ENCODE measurements at places on chromosomes 5 and 9.
A peak's percentile ranks its signal among the peaks of the same experiment; 100 is the strongest.

GRCh38 chr9:133037775-133038515 is 7.1 kb downstream of the GTF3C5 start:
- no peak for DNase-seq
- H3K4me3 ChIP-seq: no peak overlapping the region
- peaks cover 10% of the 10 kb centered on the region for H3K36me3 ChIP-seq
- H3K27ac ChIP-seq: no peak overlapping the region
- H3K4me1 ChIP-seq: peaks cover 20% of the 10 kb centered on the region
- H3K27me3 ChIP-seq: no peaks in the 10 kb centered on the region

- no peaks in the 10 kb centered on the region for H3K36me3 ChIP-seq
- no peak for DNase-seq
- H3K27me3 ChIP-seq: no peaks in the 10 kb centered on the region
- H3K4me1 ChIP-seq: no peaks in the 10 kb centered on the region
- H3K4me3 ChIP-seq: no peak overlapping the region
- no peak overlapping the region for H3K27ac ChIP-seq
Measured at GRCh38 chr9:115674091-115674490, 479.5 kb upstream of the PAPPA start.

GRCh38 chr9:137836831-137837241 is 40.7 kb upstream of the CACNA1B start:
- DNase-seq: no peak
- H3K4me3 ChIP-seq: no peak overlapping the region

DNA sequence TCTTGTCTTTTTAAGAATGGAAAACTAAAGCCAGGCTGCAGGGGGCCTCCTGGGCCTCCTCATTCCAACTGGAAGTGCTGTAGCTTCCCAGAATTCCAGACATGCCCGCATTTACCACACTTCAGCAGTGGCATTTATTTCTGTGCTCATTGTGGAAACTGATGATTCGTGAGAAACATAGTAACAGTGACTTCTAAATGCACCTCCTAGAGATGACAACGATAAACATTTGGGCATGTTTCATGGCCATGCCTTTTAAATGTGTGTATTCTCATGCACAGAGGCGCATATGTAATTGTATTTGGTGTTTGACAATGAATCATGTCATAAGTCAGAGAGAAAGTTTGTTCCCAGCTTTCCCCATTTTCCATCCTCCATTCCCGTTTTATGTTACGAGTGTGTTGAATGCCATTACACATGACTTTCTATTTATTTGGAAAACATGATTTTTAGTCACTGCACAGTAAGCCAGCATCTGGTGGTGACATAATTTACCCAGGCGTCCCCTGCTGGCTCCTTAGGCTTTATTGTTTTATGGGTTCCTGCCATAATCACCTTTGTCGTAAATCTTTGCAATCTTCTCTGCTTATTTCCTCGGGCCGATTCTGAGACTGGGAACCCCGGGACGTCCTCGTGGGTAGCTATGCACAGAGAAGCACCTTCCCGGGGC is 68.8 kb upstream of the FCN2 start:
- H3K4me1 ChIP-seq: no peaks in the 10 kb centered on the region
- H3K27me3 ChIP-seq: no peaks in the 10 kb centered on the region
- no peak overlapping the region for H3K27ac ChIP-seq
- no peaks in the 10 kb centered on the region for H3K36me3 ChIP-seq

DNA sequence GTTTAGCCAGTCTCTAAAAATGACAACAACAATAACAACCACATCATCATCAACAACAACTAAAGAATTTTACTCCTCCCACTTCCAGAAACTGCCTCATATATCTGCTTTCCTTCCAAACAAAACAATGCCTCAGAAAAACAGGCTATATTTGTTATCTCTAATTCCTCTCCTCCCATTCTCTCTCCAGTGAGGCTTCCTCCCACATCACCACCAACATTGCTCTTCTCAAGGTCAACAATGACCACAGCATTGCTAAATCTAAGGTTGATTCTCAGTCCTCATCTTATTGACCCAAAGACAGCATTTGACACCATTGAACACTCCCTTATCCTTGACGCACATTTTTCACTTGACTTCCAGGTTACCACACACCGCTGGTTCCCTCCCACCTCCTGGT is 38.1 kb upstream of the PRUNE2 start:
- peaks cover 2% of the 10 kb centered on the region for H3K27me3 ChIP-seq
- H3K36me3 ChIP-seq: no peaks in the 10 kb centered on the region
- H3K4me1 ChIP-seq: no peaks in the 10 kb centered on the region
- H3K27ac ChIP-seq: no peak overlapping the region
- no peak for DNase-seq
- H3K4me3 ChIP-seq: no peak overlapping the region

DNA sequence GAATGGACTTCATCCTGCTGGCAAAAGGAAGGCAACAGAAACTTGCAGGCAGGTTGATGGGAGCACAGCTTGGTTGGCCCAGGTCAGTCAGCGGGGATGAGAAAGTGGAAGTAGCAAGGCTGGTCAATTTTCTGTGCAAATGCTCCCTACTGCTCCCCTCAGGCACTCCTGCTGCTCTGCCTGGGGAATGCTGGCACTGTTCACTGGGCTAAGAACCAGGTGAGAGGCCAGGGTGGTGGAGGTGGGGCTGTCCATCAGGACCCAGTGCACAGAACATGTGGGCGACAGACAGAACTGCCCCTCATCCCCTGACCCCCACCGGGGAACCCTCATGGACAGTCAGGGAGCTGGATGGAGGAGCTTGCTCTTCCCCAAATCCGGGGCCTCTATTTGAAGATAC is 593.1 kb downstream of the IRX1 start:
- no peaks in the 10 kb centered on the region for H3K27me3 ChIP-seq
- no peak overlapping the region for H3K27ac ChIP-seq
- H3K4me3 ChIP-seq: no peak overlapping the region

GRCh38 chr5:60362158-60362557 is 337.8 kb downstream of the DEPDC1B start:
- no peak overlapping the region for H3K27ac ChIP-seq
- H3K36me3 ChIP-seq: no peaks in the 10 kb centered on the region
- H3K4me3 ChIP-seq: no peak overlapping the region
- no peak for DNase-seq
- no peaks in the 10 kb centered on the region for H3K4me1 ChIP-seq

DNA sequence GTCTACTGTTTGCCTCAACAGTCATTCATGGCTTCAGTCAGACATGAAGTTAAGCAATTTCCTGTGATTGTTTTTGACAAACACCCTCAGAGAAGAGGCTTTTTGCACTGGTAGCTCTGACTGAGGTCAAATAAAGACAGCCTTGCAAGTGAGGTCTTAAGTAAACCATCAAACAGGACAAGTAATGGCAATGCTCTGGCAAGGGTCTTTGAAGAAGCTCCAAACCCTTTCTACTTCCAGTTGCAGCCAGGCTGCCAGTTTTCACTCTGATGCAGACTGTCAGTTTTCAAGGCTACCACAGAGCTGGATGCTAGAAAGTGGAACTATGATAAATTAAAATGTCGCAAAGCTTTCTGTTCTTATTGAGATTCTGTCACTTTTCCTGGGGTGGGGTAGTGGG is 421.5 kb upstream of the PTGER4 start:
- H3K27me3 ChIP-seq: no peaks in the 10 kb centered on the region
- no peak overlapping the region for H3K4me3 ChIP-seq
- peak; percentile 11 for DNase-seq
- peaks cover 10% of the 10 kb centered on the region for H3K4me1 ChIP-seq
- peaks cover 6% of the 10 kb centered on the region for H3K36me3 ChIP-seq

GRCh38 chr5:56986626-56986947 is 34.7 kb upstream of the MIER3 start:
- no peak overlapping the region for H3K27ac ChIP-seq
- DNase-seq: no peak
- H3K27me3 ChIP-seq: peaks cover 3% of the 10 kb centered on the region
- H3K4me1 ChIP-seq: peaks cover 24% of the 10 kb centered on the region

Data from activated CD4-positive, alpha-beta T cell treated with anti-CD3 and anti-CD28 coated beads, Interleukin-2, amount 10 ng/mL, durations not matched to agents 7 days and 5 days (primary cell).